Stimulated activated CD4-positive, alpha-beta T cell treated with anti-CD3 and anti-CD28 coated beads, Interleukin-12 subunit alpha, Interleukin-12 subunit beta, amount 100 ng/mL, for 48 hours (primary cell): ENCODE measurements at places on chromosomes 4 and X.

GRCh38 chrX:83160096-83160495 lies 348.0 kb upstream of the POU3F4 start:
- DNase-seq: no peak

GRCh38 chr4:111274486-111274885 lies 651.6 kb upstream of the PITX2 start:
- DNase-seq: no peak

GRCh38 chrX:38798956-38799355 lies 2.3 kb upstream of the MID1IP1 start:
- no peak for DNase-seq

- DNase-seq: no peak
These were observed 2.7 kb downstream of the PCDH10 start for GRCh38 chr4:133151691-133152329.

DNA sequence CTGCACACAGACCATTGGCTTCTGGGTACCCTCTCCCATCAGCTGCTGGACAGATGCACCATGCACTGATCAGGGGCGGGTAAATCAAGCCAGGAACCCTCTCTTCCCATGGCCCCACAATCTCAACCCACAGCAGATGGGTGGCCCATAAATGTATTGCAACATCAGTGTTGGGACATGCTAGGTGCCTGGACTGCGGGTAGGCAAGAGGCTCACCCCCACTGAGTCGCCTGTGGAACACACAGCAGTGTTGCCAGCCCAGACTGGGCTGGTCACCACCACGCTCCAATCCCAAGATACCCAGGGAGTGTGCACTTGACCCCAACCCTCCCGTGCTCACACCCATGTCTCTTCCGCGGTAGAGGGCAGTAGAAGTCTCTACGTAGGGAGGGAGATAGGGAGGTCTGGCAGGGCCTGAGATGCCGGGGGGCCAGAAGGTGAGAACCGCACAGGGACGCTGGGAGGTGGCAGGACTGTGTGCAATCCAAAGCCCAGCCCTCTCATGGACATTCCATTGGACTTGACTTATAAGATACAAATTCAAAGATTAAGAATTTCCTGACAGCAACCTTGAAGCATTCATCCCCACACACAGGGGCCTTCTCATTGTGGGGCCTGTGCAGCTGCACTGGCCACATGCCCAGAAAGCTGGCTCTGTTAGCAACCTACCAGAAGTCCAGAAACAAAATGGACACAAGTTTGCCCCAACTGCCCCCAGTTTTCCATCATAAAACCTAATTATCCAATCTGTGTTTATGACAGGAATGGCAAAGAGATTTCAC lies 183.7 kb downstream of the NSUN7 start:
- DNase-seq: no peak

- DNase-seq: no peak
These were observed 31.4 kb upstream of the BBS12 start for GRCh38 chr4:122701061-122701460.

DNA sequence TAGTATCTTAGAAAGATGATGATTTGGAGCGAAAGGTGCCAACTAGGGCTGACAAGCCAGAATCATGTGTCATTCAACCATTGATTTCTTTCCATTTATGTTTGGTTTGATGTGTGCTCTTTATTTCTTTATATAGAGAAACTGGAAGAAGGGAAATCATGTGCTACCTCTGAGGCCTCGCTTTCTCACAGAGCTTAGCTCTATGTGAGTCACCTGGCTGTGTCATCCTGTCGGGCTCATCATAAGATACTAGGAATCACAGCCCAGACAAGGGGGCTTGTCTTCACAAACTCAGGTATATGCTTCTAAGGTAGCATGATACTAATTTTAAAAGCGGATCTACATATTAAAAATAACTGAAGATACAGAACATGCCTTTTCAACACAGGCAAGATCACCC lies 81.7 kb upstream of the GPM6B start:
- DNase-seq: no peak

DNA sequence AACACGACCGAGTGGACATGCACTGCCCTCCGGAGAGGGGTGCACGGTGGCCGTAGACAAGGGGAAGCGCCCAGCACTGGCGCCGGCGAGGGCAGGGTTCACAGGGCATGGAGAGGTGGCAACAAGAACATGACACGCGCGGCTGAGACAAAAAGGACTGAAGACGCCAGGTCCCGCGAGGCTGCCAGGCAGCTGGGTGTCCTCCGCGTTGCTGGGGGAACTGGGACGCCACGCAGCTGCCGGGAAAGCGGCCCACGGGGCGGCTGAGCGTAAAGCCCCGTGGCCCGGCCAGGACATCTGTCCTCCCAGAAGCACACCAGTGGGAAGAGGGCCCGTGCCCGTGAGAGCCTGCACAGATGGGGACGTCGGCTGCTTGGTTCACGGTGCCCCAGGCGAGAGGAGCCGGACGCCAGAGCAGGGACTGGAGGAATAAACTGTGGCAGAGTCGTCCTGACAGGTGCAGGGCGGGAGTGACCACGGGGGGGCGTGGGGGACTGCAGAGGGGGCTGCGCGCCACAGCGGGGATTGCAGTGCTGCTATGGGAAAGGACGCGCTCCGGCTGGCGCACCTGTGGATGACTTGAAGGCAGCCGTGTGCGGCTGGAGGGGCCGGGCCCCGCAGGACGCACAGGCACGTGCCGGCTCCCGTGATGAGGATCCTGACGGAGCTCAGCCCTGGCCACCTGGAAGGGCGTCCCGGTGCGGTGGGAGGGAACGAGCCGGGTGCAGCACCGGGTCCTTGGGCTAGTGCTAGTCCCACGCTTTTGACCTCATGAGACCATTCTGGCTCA lies 32.1 kb upstream of the GTPBP6 start:
- DNase-seq: no peak

DNA sequence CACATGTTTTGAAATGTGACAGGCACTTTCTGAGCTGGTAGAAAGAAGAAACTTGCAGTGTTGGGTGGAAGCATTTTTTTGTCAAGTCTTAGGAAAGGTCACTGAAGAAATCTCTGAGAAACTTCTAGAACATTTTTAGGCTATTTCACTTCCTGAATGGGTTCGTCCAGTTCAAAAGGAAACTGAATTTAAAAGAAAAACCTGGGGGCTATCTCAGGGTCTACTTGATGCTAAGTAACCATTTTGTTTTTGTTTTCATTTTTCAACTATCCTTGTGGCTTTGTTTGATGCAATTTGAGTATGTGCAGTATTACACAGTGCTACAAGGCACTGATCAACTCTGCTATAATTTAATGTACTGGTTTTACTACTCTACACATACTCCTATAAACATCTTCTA lies 34.0 kb upstream of the AMOT start:
- DNase-seq: no peak

DNA sequence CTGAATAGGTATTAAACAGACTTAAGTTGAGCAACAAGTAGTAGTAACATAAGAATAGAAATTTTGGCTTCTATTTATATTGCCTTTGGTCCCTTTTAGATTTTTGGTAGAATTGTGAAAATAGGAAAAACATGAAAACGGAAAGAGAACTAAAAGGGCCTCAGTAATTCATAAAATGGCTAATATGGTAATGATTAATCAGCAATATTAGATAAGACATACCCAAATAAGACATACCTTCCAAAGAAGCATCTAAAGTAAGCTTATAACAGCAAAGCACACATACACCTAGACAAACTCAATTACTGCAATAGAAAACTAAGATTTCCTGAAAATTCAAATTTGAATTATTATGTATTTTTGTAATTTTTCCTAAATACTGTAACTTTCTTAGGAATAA lies 46.4 kb downstream of the CHIC2 start:
- DNase-seq: no peak
